ENCODE measurements at places on chromosomes 11 and 22. TPM values are rescaled to one million over a fixed set of nuclear protein-coding genes. Genes with fewer than 3 reads are reported as not detected.

The HBD gene
- total RNA-seq, result not detected

The UBTFL1 gene
- not detected for total RNA-seq

The PARVG gene
- total RNA-seq, result 13.5 TPM

The TM7SF2 gene
- 12.9 TPM for total RNA-seq

The TMEM132A gene
- 9.3 TPM for total RNA-seq

The ZNF280B gene
- 0.42 TPM for total RNA-seq

The FJX1 gene
- total RNA-seq, result 2.1 TPM

The DNAJB7 gene
- total RNA-seq, result not detected

The NFAM1 gene
- total RNA-seq, result 2.1 TPM

- no peak for DNase-seq
- H3K27ac ChIP-seq, result no peak overlapping the region
- H3K4me3 ChIP-seq, result no peak overlapping the region
These were observed 10.4 kb upstream of the WNT11 start for GRCh38 chr11:76216536-76217325.

GRCh38 chr11:17633279-17633986 lies 85.9 kb upstream of the MYOD1 start:
- H3K27ac ChIP-seq, result no peak overlapping the region
- no peaks in the 10 kb centered on the region for H3K36me3 ChIP-seq
- no peak overlapping the region for H3K4me3 ChIP-seq
- no peaks in the 10 kb centered on the region for H3K4me1 ChIP-seq
- peaks cover 7% of the 10 kb centered on the region for H3K27me3 ChIP-seq
- no peak for DNase-seq

- peaks cover 62% of the 10 kb centered on the region for H3K36me3 ChIP-seq
- H3K27ac ChIP-seq, result no peak overlapping the region
- DNase-seq, result no peak
- H3K4me1 ChIP-seq, result peaks cover 7% of the 10 kb centered on the region
- H3K27me3 ChIP-seq, result no peaks in the 10 kb centered on the region
- H3K4me3 ChIP-seq, result no peak overlapping the region
These were observed 42.1 kb upstream of the GNB1L start for GRCh38 chr22:19896665-19897355.

GRCh38 chr11:118167906-118168305 lies 8.5 kb downstream of the SCN2B start:
- no peak overlapping the region for H3K27ac ChIP-seq
- H3K4me1 ChIP-seq, result peaks cover 24% of the 10 kb centered on the region
- DNase-seq, result no peak
- no peaks in the 10 kb centered on the region for H3K27me3 ChIP-seq

DNA sequence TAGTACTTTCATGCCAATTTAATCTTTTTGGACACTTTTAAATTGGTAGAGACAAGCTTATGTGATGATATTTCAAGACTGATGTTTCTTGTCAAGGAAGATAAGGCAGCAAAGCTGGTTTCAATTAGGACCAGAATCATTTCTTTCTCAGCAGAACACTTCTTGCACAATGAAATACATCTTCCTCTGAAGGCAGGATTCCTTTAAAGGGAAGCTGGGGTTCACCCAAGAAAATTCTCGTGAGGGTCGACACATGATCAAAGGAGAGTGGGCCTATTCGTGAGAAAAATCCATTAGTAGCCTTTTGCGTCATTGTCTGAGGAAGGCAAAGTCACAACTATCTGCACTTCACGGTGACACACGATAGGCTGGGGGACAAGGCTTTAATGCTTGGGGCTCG lies 17.6 kb downstream of the TTC12 start:
- H3K4me3 ChIP-seq, result no peak overlapping the region
- no peaks in the 10 kb centered on the region for H3K4me1 ChIP-seq
- peak; percentile 34 for DNase-seq
- no peaks in the 10 kb centered on the region for H3K27me3 ChIP-seq
- no peak overlapping the region for H3K27ac ChIP-seq

GRCh38 chr22:41568811-41569210 lies 8.0 kb downstream of the CSDC2 start:
- no peak overlapping the region for H3K4me3 ChIP-seq
- H3K27me3 ChIP-seq, result no peaks in the 10 kb centered on the region
- peaks cover 22% of the 10 kb centered on the region for H3K4me1 ChIP-seq

GRCh38 chr11:130486391-130486836 lies 38.0 kb downstream of the ADAMTS15 start:
- no peaks in the 10 kb centered on the region for H3K27me3 ChIP-seq
- DNase-seq, result peak; percentile 87
- no peak overlapping the region for H3K27ac ChIP-seq
- H3K4me3 ChIP-seq, result no peak overlapping the region
- no peaks in the 10 kb centered on the region for H3K4me1 ChIP-seq

DNA sequence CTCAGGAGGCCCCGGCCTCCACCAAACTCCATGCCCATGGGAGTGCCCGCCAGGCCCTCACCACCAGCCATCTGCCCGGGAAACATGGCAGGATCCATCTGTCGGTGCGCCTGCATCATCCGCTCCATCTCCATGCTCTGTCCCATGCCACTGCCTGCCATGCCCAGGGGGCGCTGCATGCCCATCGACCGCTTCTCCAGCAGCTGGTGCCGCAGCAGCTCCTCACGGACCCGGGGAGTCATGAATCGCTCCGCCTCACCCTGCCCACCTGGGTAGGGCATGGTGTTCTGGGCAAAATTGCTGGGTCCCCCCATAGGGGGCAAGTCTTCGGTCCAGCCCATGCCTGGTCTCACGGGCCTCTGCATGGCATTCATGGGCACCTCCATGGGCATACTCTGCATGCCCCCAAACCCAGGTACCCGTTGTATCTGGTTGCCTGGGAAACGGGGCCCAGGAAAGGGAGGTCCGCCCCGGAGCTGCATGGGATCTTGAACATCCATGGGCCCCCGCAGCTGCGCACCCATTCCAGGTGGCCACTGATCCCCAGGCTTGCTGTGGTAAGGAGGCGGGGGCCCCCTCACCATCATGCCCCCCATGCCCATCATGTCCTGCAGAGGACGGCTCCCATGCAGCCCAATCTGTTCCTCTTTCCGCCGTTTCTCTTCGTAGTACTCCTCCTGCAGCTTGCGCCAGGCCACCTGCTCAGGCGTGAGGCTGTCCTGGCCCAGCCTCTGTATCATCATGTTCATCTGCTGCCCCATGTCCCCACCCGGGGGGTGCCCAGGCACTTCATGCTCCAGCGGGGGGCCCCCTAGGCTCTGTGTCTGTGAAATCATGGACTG lies 18.0 kb downstream of the CXCR5 start:
- no peak for DNase-seq
- no peak overlapping the region for H3K4me3 ChIP-seq
- H3K27me3 ChIP-seq, result no peaks in the 10 kb centered on the region
- peaks cover 25% of the 10 kb centered on the region for H3K4me1 ChIP-seq
- H3K27ac ChIP-seq, result no peak overlapping the region

DNA sequence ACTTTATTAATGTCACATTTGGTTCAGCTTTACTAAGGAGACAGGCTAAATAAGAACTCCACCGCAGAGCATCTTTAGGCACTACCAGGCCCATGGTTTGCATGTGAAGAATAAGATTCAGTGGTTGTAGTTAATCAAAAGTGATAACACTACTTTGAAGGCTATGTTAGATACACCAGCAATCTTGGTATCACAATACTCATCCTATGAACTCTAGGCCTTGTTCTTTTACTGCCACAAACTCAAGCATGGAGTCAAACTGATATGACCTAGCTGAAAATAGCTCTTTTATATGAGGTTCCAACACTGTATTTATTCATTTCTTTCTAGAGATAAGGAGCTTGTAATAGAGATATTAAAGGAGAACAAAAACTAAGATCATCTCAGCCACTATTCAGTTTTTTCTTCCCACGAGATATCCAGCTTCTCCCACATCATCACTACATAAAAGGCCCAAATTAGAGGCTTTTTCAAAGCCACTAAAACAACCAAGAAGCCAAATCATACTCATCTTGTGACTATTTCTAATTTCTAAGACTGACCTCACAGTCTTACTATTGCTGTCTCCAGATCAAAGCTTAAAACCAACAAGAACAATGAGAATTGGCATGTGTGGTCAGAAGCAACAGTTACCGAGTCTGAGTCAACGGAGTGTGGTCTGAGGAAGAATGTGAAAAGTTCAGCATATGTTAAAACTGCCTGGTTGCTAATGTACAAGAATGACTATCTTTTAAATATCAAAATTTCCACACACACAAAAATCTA lies 25.1 kb upstream of the GUCY1A2 start:
- no peaks in the 10 kb centered on the region for H3K4me1 ChIP-seq
- H3K27me3 ChIP-seq, result no peaks in the 10 kb centered on the region
- no peaks in the 10 kb centered on the region for H3K36me3 ChIP-seq
- H3K27ac ChIP-seq, result no peak overlapping the region

DNA sequence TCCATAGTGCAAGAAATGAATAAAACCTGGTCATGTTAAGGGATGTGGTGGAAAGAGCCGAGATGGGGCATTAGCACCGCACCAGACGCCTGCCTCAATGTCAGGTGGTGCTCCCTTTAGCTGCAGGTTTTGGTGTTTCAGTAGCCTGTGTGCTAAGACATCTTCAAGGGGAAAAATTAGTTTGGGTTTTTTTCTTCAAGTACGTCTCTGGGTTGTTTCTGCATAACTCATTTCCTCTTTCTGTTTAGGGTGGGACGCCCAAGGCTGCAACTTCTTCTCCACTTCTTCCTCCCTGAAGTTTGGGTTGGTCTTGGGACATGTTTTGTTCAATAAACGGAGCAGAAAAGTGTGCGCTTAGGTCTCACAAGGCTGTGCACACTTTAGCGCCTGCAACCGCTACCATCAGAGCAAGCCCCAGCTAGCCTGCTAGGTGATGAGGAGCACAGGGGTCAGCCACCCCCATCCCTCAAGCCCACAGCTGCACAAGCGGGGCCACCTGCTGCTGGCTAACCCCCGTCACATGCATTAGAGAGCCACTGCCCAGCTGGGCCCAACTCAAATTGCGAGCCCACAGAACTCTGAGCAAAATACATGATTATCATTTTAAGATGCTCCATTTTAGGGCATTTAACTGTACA lies 1495.7 kb downstream of the TBC1D22A start:
- no peak overlapping the region for H3K27ac ChIP-seq
- H3K36me3 ChIP-seq, result no peaks in the 10 kb centered on the region
- DNase-seq, result no peak
- no peaks in the 10 kb centered on the region for H3K27me3 ChIP-seq
- H3K4me3 ChIP-seq, result no peak overlapping the region
- H3K4me1 ChIP-seq, result no peaks in the 10 kb centered on the region

DNA sequence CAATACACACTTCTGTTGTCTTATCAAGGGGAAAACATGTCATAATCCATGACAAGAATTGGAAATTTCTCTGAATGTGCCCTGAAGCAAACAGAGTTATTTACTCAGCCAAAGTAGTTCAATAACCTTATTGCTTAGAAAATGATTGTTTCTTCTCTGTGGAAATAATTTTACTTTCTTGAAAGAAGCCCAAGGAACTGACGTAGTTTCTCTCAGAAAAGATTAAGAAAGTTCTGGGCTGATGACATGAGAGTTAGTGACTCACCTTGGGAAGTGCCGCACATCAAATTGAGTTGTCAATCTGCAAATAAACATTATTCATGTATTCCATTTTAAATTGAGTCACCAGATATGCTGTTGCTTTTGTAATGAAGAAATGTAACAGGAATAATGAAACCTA lies 418.6 kb upstream of the LRRC4C start:
- no peak for DNase-seq
- no peak overlapping the region for H3K4me3 ChIP-seq

DNA sequence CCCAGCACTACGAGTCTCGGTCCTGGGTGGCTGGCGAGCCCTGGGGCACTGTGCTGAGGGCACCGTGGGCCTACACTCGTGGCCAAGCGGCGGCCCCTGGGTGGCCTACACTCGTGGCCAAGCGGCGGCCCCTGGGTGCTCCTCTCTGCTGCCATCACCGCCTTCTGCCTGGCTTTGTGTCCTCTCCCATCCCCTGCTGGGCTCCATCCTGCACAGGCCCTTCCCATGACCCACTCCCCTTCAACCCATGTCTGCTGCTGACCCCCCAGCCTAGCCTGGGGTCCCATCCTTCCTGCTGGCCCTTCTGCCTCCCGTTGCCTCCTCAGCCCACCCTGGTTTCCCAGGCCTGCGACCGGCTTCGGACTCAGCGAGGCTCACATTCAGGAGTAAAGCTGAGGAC lies 87.4 kb upstream of the CLDN5 start:
- H3K27me3 ChIP-seq, result peaks cover 54% of the 10 kb centered on the region
- peaks cover 5% of the 10 kb centered on the region for H3K4me1 ChIP-seq
- no peaks in the 10 kb centered on the region for H3K36me3 ChIP-seq
- no peak overlapping the region for H3K27ac ChIP-seq
- DNase-seq, result no peak

GRCh38 chr11:27312110-27312509 lies 50.9 kb downstream of the CCDC34 start:
- H3K27ac ChIP-seq, result no peak overlapping the region
- H3K27me3 ChIP-seq, result no peaks in the 10 kb centered on the region
- H3K4me1 ChIP-seq, result no peaks in the 10 kb centered on the region
- no peak for DNase-seq
- no peaks in the 10 kb centered on the region for H3K36me3 ChIP-seq

- peak overlapping the region; percentile 88 for H3K4me3 ChIP-seq
- no peaks in the 10 kb centered on the region for H3K27me3 ChIP-seq
- peaks cover 14% of the 10 kb centered on the region for H3K4me1 ChIP-seq
- no peak overlapping the region for H3K27ac ChIP-seq
- no peaks in the 10 kb centered on the region for H3K36me3 ChIP-seq
These were observed 1.2 kb downstream of the DENND6B start for GRCh38 chr22:50325444-50326224.

- no peak overlapping the region for H3K27ac ChIP-seq
- no peaks in the 10 kb centered on the region for H3K4me1 ChIP-seq
These were observed 179.6 kb downstream of the CTTN start for GRCh38 chr11:70577948-70578347.

- no peak overlapping the region for H3K4me3 ChIP-seq
- no peaks in the 10 kb centered on the region for H3K36me3 ChIP-seq
- H3K27me3 ChIP-seq, result no peaks in the 10 kb centered on the region
- no peak overlapping the region for H3K27ac ChIP-seq
- no peaks in the 10 kb centered on the region for H3K4me1 ChIP-seq
- no peak for DNase-seq
These were observed 116.0 kb upstream of the ANO1 start for GRCh38 chr11:69962152-69962551.

- H3K4me1 ChIP-seq, result no peaks in the 10 kb centered on the region
- DNase-seq, result no peak
- H3K27me3 ChIP-seq, result no peaks in the 10 kb centered on the region
- no peaks in the 10 kb centered on the region for H3K36me3 ChIP-seq
These were observed 170.0 kb upstream of the PDGFD start for GRCh38 chr11:104333977-104334376.

GRCh38 chr11:200224-201003 lies 6.8 kb downstream of the BET1L start:
- H3K27me3 ChIP-seq, result no peaks in the 10 kb centered on the region
- DNase-seq, result no peak
- no peak overlapping the region for H3K27ac ChIP-seq
- peaks cover 58% of the 10 kb centered on the region for H3K36me3 ChIP-seq

Data from esophagus muscularis mucosa (tissue), 4 donors.